ENCODE measurements at places on chromosomes 13 and 19.

DNA sequence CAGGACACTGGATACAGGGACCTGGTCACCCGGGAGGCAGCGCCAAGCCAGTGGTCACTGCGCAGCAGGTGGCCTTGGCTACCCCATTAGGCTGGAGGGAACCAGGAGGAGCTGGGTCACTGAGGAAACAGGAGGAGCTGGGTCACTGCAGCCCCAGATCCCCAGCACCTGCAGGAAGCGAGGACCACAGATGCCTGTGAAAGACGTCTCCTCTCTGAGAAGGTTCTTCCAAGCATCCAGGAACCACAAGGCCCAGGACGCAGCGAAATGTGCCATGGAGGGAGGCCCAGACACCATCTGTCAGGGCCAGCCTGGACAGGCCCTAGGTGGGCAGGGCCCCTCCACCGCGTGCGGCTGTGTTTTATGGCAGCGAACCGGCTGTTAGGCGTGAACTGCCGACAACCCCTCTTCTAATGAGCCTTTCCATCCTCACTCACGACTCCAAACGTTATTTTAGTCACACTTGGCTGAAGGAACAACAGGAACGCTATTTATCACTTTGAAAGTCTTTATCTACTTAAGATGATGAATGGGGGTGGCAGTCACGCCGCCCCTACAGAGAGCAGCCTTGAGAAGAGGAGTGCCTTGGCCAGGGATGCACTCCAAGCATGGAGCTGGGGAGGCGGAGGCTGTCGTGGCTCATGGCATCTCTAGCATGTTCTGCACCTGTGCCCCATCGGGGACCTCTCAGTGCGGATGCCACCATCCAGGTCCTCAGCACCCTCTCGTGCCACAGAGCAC is 53.3 kb downstream of the CEBPG start:
- peak; percentile 33 for DNase-seq

GRCh38 chr13:46571189-46571908 is 18.4 kb downstream of the LRCH1 start:
- DNase-seq = no peak

DNA sequence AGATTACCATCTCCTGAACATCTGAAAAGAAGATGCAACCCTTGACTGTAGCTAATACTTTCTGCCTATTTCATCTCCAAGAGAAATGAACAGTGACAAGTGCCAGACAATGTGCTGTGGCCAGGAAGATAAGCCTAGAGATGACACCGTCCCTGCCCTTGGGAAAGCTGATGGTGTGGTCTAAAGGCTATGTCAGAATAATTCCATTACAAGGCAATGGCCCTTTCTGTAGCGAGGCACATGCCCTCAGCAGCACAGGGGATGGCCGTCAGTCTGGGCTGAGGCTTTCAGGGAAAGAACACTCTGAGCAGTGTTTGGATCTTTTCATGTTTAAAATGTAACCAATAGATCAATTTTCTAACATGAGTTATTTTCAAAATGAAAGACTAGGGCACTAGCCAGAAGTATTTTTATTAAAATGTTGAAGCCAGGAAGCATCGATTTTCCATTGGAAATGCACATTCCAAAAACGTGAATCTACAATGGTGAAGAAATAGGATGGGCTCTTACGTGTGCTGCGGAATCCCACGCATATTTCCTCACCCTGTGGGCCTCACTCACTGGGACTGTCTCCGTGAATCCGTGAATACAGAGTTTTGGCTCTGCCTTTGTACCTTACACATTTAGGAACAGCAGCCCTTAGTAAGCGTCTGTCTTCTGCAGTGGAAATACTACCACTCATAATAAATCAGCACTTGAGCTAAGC is 22.0 kb downstream of the COL4A1 start:
- no peak for DNase-seq

DNA sequence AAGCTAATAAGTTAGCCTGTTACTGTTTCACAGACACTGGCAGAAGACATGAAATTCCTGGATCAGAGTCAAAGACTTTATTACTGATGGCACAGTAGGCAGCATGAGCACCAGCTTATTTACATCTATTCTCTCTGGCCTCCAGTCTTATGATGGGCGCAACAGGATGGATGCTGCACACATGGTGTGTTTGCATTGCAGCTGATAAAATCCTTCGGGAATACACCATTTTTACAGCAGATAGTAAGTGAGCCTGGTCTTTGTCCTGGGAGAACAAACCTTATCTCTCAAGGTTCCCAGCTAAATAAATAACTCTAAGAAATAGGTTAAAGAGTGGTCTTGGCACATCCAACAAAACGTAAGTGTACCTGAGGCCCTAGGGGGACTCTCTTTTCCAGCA is 16.0 kb downstream of the EPSTI1 start:
- DNase-seq = no peak

DNA sequence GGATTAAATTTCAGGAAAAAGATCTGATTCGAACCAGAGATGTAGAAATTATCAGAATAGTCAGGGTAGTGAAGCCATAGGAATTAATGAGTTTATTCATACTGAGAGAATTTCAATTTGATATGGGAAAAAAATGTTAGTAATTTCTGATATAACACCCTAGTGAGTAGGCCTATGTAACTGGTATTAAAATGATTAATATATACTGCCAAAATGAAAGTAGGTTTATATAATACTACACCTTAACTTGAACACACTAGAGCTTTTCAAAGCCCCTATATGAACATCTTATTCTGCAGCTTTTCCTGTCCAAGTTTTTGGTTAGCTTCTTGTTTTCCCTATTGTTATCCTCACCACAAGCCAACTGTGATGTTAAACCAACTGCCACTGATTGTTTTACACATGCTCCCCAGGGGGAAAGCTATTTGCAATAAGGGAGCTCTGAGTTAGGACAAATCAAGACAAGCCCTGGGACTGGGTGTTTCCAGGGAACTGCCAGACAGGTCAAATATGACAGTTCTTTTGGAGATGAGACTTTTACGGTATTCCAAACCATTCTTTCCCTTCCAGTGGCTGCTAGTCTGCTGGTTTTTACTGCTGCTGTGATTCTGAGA is 45.3 kb downstream of the FNDC3A start:
- DNase-seq = no peak

GRCh38 chr19:51783372-51783771 is 11.6 kb upstream of the FPR3 start:
- no peak for DNase-seq

DNA sequence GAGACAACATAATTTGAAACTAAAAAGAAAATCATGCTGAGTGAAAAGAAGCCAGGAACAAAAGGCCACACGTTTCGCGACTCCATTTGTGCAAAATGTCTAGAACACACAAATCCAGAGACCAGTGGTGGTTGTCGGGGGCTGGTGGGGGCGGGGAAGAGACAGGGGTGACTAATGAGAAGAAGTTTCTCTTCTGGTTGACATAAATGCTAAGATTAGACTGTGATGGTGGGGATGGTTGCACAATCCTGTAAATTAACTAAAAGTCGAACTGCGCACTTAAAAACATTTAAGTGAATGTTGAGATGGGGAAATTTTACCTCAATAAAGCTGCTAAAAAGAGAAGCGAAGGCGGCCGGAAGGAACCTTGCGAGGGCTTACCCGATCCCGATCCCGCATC is 7.1 kb downstream of the AKAP8 start:
- no peak for DNase-seq

DNA sequence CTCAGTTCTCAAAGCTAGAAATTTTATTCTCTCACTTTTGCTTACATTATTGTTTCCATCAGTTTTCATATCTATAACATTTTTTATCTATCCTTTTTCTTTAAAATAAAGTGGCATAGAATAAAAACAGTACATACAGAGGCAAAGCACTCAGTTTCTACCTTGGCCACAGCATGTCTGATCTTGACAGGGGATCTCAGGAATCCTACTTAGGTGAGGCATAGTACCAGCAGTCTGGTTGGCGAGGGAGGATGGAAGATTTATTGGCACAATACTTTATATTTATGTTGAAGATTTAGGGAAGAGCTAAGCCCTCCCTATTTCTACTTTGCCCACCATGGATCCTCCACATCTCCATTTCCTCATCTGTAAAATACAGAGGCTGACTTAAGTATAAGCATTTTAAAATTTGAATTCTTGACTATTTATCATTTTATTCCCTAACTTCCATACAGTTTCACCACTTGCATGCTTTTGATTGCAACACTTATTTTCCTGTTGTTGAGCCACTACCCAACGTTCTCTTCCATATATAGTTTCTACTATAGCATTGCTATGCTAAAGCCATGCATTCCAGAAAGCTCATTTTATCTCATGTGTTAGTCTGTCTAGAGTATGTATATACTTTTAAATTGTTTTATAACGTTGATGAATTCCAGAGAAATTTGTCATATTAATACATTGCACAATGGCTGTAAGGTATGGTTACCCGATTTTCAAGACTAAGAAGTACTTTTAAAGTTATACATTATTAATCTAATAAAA is 506.7 kb downstream of the KCTD12 start:
- DNase-seq = no peak

DNA sequence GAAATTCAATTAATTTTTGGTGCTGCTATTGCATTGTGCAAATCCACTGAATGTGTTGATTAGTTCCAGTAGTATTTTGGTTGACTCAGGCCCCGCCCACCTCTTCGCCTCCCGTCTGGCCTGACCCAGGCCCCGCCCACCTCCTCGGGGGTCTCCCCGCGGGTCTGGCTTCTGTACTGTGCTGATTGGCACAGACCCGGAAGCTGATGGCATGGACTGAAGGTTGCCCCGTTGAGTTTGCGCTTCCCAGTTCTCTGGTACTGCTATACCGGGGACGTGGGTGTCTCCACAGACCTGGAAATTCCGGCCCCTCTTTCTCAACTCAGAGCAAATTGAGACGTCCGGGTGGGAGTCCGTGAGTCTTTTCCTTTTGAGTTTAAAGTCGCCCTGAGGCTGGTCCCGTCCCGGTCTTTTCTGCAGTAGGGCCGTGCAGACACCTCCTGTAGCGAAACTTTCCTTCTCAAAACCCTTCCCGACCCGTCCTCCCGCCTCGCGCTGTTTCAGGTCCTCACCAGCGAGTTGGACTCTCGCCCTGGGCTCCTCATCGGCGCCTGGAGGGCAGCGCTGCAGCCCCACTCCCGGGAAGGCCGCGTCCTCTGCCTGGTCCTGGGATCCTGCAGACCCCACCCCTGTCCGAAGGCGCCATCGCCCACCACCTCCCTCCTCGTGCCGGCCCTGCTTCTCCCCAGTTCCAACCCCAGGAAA is 14.8 kb downstream of the ZNF701 start:
- DNase-seq = no peak

DNA sequence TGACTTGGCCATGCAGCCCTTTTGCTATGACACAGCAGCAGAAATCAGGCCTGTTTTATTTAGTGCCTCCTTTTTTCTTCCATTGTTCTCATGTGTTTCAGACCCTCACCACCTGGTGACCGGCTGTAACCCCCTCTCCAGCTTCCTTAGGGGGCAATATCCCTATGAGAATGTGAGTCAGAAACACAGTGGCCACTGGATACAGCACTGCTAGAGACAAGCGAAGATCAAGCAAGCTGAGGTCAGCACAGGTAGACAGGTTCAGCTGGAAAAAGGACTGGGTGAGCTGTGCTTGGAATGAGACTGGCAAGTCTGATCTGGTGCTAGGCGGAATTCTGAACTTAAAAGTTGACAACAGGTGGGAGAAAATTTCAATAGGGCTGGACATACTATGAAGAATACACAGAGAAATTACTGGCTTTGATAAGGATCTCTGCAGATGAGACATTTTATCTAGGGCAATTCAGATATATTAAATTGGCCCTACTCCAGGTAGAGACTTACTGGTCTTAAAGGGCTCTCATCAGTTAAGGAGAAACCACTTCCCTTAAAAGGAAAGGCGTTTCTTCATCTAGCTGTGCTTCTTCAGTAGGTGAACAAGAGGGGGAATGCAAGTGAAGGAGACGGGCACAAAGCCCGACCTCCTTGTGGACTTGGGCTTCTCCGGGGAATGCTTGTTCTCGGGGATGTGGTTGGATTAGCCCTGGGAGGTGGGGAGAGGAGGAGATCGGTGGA is 83.3 kb downstream of the ERCC5 start:
- no peak for DNase-seq

DNA sequence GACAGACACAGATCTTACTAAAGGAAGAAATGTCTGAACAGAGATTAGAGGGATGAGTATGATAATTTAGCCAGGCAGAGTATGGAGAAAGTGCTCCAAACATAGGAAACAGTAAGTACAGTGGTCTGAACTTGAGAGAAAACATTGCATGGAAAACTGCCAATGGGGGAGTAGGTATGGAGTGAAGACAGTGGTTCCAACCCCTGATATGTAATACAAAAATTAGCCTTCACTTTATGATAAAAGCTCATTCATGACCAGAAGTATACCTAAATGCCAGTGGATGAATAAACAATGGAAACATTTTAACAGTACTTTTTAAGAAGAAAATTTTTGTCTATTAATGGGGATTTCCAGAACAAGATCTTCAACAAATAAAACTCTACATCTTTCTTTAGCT is 334.0 kb downstream of the DIAPH3 start:
- DNase-seq = no peak

DNA sequence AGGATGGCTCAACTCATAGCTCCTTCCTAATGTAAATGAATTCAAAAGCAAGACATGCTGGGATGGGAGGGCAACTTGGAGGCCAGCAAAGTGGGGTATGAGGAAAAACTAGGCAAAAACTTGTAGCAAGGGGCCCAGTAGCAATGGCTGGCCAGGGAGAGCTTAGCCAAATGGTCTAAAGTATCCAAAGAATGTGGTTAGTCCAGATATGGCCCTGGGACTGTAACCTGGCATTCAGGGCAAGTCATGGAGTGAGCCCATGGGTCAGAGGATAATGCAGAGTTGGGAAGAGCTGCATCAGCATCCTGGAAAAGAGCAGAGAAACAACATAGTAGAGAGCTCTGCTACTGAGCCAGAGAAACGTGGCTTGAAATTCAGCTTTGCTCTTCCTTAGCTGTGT is 191.7 kb downstream of the SUCLA2 start:
- DNase-seq = no peak

- no peak for DNase-seq
These were observed 798 bp downstream of the SLC1A5 start for GRCh38 chr19:46787331-46788261.

- no peak for DNase-seq
These were observed 5.6 kb upstream of the ZNF331 start for GRCh38 chr19:53532362-53532761.

- no peak for DNase-seq
These were observed 4.1 kb downstream of the IL27RA start for GRCh38 chr19:14035706-14036105.

GRCh38 chr19:2722541-2723344 is 1.6 kb upstream of the DIRAS1 start:
- no peak for DNase-seq

DNA sequence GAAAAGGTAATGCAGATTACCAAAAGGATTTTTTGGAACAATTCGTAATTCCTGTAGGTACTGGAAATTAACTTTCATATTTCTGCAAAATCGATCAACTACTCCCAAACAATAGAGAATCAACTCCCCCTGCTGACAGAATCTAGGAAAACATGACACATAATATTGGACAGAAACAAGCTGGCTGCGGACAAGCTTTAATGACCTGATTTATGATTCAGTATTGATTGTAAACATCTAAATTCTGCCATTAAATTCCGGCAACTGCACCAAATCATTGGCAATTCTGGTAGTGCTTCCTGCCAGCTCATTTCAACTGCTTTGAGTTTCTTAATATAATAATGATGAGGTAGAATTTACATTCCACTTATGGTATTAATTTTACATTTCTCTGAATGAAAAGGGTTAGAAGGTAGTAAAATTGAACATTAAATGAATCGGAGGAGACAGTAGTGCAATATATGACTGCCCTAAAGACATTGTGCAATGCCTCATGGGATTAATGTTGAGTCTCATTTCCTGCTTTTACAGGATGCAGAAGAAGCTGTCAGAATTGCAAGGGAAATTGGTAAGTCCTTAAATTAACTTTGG is 146.5 kb downstream of the PCCA start:
- no peak for DNase-seq

- DNase-seq = no peak
These were observed 649.6 kb downstream of the SLITRK1 start for GRCh38 chr13:83232626-83233025.
